ENCODE measurements at places on chromosomes 4 and X.
A peak's percentile ranks its signal among the peaks of the same experiment; 100 is the strongest.

DNA sequence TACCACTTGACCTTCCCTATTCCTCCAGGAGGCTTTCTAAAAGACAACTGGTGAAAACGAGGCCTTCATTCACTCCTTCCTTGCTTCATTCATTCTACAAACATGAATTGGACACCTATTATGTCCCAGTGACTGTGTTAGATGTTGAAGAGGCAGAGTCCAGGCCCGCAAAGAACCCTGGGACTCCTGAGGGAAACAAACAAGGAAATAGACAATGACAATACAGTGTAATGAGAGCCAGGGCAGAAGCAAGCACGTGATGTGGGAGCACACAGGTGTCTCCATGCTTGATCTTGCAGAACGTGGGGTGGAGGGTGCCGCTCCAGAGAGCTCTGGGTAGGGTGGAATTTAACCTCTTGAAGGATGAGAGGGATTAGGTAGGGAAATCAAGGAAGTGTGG is 137.6 kb upstream of the KLF3 start:
- no peak for DNase-seq

- peak; percentile 87 for DNase-seq
Measured at GRCh38 chr4:114108869-114109268, 129.4 kb upstream of the ARSJ start.

- no peak for DNase-seq
Measured at GRCh38 chr4:35237924-35238323, 1006.4 kb downstream of the ARAP2 start.

DNA sequence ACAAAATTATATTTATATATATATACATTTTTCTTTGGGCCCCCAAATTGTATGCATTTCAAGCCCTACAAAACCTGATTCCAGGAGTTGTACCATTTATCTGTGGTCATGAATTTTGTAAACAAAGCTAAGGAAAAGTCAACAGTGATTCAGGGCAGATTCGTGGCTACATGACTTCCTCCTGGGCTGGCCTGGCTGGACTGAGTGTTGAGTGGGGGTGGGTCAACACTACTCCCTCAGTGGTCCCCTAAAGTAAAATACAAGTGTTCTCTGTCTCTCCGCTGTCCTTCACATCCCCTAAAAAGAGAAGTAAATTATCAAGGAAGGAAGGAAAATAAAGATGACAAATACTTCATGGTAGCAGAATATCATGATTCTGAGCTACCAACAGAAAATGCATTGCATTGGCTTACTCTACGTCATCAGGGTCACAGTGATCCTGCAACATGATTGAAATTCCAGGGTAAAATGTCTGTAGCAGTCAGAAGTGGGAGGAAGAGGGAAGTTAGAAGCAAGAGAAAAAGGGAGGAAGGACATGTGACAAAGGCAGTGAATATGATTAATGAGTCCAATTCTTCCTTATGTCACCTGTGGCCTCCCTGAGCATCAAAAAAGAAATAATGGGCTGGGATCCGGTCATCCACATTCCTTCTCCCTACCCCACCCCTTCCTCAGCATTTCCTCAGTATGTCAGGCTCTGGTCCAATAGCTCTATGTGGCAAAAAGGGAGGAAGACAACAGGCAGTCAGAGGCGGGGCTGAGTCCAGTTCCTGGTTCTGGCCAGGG is 42.4 kb upstream of the MYOZ2 start:
- DNase-seq: no peak

GRCh38 chrX:68894142-68894512 is 65.3 kb downstream of the EFNB1 start:
- no peak for DNase-seq

DNA sequence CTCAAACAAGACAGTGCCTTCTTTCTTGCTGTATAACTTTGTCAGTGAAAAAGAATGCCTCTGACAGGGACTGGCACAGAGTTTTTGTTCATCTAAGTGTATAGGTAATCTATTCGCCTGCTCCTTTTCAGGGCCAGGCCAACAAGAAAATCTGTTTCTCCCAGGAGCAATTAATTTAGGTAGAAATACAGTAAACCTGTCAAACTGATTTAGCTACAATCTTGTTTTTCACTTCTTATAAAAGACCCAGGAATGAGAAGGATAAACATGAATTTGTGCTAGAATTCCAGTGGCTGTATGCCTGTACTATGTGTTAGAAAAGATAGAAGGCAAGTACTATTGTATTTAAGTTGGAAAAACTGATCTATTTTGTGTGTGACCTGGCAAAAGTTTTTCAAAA is 6.1 kb downstream of the TMA16 start:
- no peak for DNase-seq

DNA sequence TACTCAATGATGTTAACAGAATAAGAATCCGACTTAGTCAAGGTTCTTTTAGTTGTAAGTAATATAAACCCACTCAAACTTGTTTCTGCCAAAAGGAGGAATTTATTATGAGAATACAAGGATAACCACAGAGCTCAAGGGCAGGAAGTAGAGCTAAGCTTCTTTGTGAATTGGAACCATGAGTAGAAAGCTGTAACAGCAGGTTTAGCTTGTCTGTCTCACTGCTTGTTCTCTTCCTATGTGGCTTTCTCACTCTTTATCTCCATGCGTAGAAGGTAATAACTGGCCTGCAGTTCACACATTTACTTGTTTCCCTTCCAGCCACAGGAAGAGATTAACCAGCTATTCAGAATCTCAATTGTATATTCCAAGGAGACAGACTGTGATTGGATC is 378.3 kb downstream of the PPP1R2C start:
- no peak for DNase-seq

- no peak for DNase-seq
Measured at GRCh38 chr4:25651682-25652081, 4.0 kb upstream of the SLC34A2 start.

GRCh38 chrX:8868906-8869305 is 67.7 kb upstream of the FAM9A start:
- peak; percentile 50 for DNase-seq

DNA sequence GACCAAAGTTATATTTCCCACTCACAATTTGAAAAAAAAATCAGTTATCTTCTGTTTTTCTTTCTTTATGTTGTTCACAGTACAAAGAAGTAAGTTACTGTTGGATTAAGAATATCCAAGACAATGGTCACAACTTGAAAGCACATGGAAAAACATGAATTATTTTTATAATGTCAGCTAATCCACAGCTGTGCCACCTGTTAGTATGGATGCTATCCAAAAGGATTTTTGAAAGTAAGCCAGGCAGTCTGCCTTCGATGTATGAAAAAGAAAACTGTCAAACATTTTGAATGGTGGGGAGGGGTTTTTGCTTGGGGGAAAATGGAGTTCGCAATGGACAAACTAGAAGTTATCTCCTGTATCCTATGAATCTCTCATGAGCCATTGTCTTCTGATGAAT is 6.2 kb downstream of the GPM6A start:
- DNase-seq: no peak

DNA sequence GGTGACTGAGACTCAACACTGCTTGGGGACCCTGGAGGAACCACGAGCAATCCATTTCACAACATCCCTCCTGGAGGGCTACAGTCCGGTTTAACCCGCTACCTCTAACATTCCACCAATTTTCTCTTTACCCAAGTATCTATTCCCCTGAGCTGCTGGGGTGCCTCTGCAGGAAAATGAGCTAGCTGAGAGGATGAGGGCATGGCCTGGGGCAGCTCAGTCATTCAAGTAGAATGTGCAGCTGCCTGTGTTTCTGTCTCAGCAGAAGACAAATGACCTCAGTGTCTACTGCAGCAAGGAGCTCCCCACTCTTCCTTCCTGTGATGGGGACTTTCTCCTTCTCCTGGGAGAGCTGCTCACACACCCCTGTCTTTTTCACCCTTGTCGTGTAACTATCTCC is 120.8 kb downstream of the ZNF518B start:
- no peak for DNase-seq

- peak; percentile 37 for DNase-seq
Measured at GRCh38 chr4:41935652-41936021, 408 bp downstream of the TMEM33 start.

- no peak for DNase-seq
Measured at GRCh38 chr4:76420188-76420761, 666 bp downstream of the CCDC158 start.

GRCh38 chr4:47647544-47647943 is 162.5 kb downstream of the ATP10D start:
- peak; percentile 24 for DNase-seq

GRCh38 chrX:133921764-133922389 is 63.5 kb downstream of the GPC3 start:
- peak; percentile 41 for DNase-seq

GRCh38 chrX:133897593-133898163 is 87.7 kb downstream of the GPC3 start:
- DNase-seq: no peak

DNA sequence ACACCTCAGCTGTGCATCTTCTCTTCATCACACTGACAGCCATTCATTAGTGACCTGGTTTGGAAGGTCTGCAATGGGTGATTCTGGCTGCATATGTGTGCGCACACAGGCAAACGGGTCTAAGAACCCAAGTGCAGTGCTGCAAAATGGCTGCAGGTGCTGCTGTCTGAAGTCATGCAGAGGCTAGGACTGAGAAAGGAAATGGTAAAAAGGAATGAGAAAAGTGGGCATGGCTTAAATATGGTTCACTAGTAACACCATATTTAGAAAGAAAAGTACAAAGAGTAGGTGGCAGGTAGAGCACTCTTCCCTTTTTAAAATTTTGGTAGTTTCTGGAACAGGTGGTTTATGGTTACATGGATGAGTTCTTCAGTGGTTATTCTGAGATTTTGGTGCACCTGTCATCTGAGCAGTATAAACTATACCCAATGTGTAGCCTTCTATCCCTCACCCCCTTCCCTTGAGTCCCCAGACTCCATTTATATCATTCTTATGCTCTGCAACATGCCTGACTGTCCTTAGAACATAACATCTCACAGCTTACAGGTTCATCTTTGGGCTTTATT is 78.4 kb downstream of the CCNG2 start:
- no peak for DNase-seq

Measured in fibroblast of mammary gland (primary cell).